ENCODE measurements at places on chromosomes 2 and 18. TPM values are rescaled to one million over a fixed set of nuclear protein-coding genes. Genes with fewer than 3 reads are reported as not detected.

- no peak for DNase-seq
These were observed 42.7 kb upstream of the RPL31 start for GRCh38 chr2:100959225-100959880.

The NRP2 gene
- total RNA-seq: 0.59 TPM

The SIGLEC15 gene
- total RNA-seq: not detected

The RESP18 gene
- total RNA-seq: not detected

- no peak for DNase-seq
These were observed 2.2 kb downstream of the NOL4 start for GRCh38 chr18:34222307-34223163.

- DNase-seq: no peak
These were observed 46.3 kb downstream of the TNFRSF11A start for GRCh38 chr18:62371436-62371835.

- DNase-seq: no peak
These were observed 26.1 kb upstream of the TMX3 start for GRCh38 chr18:68740966-68741365.

The NDC80 gene
- total RNA-seq: 117 TPM

- no peak for DNase-seq
These were observed 79.4 kb downstream of the KCTD1 start for GRCh38 chr18:26468931-26469340.

- no peak for DNase-seq
These were observed 10.2 kb upstream of the ARHGAP28 start for GRCh38 chr18:6719098-6719846.

The SP140 gene
- total RNA-seq: 75.8 TPM

GRCh38 chr2:173669271-173669853 is 295.8 kb downstream of the SP3 start:
- DNase-seq: no peak

DNA sequence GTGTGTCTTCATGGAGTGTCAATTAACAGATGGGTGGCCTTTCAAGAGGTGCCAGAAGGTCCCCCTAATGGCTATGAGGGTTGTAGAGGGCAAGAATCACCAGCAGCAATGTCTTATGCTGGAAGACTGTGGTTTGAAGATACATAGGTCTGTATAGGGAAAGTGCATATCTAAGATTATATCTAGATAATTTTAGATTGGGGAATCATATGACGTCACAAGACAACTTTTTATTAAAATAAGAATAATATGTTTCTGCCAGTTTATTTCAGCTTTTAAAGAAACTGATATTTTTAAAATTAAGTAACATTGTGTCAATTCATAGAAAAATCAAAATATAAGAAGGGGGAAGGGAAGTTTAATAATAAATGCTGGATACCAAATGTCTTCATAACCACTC is 162.3 kb downstream of the TTN start:
- no peak for DNase-seq

GRCh38 chr18:32930695-32931301 is 158.0 kb upstream of the KLHL14 start:
- DNase-seq: no peak
